ENCODE measurements at places on chromosomes 13 and 19.
A peak's percentile ranks its signal among the peaks of the same experiment; 100 is the strongest.

- peak; percentile 54 for DNase-seq
These were observed 2.8 kb downstream of the BRME1 start for GRCh38 chr19:13902993-13903555.

GRCh38 chr19:5926641-5927440 is 12.8 kb downstream of the CAPS start:
- DNase-seq: no peak

GRCh38 chr19:11460207-11460606 is 20.6 kb downstream of the ELAVL3 start:
- no peak for DNase-seq

- no peak for DNase-seq
These were observed 147.7 kb upstream of the TUBA3C start for GRCh38 chr13:19329365-19329764.

DNA sequence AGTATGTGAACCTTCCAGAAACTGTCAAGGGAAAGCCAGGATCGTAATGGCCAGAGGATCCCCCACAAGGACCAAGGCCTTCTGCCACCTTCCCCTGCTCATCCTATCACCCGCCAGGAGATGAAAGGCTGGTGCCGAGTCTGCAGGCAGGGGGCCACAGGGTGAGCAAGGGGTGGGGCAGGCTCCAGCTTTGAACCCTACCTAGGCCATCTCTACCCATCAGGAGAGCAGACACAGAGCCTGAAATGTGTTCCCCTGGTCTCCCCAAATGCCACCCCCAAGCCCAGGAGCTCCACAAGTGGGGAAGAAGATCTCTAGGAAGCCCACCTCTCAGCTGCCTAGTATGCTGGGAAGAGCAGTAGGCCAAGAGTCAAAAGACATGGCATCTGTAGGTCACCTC is 95.1 kb downstream of the KCTD15 start:
- DNase-seq: no peak

DNA sequence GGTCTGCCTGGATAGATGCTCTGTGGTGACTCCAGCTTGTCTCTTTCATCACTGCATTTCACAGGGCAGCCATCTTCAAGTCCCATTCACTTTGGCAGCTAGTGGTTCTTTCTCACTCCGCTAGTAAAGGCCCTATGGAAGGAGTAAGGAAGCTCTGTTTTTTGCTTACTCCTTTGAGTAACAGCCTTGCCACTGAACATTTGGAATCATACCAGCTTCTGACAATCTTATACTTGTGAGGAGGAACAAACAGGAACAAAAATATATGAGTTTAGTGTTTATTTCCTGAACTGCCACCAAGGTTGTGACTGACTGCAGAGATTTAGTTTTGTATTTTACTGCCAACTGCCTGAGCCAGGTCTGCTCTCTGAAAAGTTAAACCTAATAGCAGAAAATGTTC is 38.7 kb downstream of the KCTD4 start:
- DNase-seq: peak; percentile 38
